Mammary epithelial cell (primary cell): ENCODE measurements at places on chromosomes 2 and 18.

DNA sequence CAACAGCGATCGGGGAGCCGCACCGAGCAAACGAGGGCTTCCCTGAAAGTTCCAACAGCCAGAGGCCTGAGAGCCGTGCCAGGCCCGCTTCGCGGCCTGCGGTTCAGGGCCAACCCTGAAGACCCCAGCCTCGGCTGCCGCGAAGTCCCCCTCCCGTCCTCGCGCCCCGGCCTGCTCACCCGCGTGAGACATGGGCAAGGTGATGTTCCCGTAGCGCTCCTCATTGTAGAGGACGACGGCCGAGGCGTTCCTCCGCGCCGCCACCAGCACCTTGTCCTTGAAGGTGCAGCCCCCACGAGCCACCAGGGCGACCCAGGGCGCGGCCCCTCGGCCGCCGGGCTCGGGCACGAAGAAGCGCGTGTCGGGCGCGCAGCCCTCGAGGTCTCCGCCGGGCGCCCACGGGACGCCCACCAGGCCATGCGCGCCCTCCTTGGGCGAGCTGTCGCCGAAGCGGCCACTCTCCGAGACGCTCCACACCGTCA is 510 bp downstream of the RNF149 start:
- peak; percentile 37 for DNase-seq

GRCh38 chr2:236715077-236715476 is 145.5 kb downstream of the ACKR3 start:
- no peak for DNase-seq

DNA sequence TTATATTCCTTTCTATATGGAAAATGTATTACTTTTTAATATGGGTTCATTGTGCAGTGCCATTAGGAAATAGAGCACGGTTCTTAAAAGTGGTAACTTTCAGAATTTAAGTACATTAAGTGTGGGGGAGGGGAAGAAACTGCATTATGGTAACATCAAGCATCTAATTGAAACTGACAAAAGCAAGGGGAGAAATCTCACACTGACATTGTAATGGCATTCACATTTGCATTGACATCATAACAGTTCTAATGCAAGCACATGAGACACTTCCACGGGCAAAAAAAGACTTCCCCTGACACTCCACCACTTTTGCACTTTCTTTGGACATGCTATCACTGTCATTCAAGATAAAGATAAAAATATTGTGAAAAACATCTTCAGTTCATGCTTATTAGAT is 431.3 kb upstream of the SMIM21 start:
- DNase-seq, result no peak

- no peak for DNase-seq
These were observed 86.6 kb downstream of the MARCHF4 start for GRCh38 chr2:216285701-216286100.

- no peak for DNase-seq
These were observed 70.3 kb downstream of the CTIF start for GRCh38 chr18:48609114-48609513.

GRCh38 chr2:104563398-104563996 is 290.4 kb upstream of the POU3F3 start:
- no peak for DNase-seq

DNA sequence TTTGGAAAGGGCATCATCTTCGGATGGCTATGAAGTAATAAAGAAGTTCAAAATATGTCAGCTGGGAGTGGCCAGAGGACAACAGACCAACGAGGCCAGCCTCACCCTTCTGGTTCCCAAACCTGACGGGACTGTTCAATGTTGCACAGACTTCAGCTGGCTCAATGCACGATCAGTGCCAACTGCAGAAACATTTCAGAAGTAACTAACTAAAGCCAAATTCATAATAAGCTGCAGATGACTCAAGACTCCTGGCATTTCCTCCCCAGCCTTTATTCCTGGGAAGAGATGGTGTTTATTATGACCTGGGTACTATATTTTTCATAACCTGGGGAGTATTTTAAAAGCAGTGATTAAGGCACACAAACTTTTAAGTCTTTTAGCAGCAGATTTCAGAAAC is 3.8 kb upstream of the ATP6V1C2 start:
- DNase-seq, result peak; percentile 85
